ENCODE measurements at places on chromosomes 16 and 17.

DNA sequence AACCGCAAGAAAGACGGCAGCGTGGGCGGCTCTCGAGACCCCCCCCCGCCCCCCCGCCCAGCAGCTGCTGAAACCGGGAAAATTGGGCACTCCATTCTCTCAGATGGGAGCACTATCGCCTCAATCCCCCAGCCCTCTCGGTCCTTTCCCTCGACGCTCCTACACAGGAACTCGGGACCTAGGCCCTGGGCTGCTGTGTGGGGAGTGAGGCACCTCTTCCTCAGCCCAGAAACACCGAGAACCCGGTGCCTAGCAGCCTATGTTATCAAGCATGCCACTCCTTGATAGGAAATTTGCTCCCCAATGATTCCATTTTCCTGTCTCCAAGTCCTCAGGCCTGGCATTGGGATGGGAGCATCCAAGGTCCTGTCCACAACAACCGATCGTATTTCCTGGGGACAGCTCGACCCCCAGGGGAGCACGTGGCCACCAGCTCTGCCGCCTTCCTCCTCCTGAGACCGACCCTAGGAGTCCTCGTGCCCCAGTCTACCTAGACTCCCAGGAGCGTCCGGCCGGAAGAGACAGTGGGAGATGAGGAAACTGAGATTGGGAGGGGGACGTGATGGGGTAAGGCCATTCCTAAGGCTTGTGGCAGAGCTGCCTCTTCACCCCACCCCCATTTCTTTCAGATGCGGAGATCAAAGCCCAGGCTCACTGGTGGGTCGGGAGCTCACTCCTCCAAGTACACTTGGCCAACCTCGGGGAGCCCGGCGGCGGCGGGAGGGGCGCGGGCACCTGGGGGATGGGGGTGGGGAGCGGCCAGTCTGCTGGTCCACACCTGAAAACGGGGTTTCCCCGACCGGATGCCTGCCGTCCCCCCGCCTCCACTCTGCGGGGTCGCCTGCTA lies 17.5 kb upstream of the CBX8 start:
- DNase-seq = no peak

GRCh38 chr17:35713069-35713728 lies 18.2 kb upstream of the RASL10B start:
- no peak for DNase-seq

- DNase-seq = no peak
Observed at GRCh38 chr17:3712811-3713463, 10.8 kb upstream of the HASPIN start.

GRCh38 chr16:21598701-21599121 lies 666 bp upstream of the METTL9 start:
- DNase-seq = peak; percentile 43

- DNase-seq = no peak
Observed at GRCh38 chr17:3632287-3632686, 3.8 kb downstream of the SHPK start.

GRCh38 chr17:41061964-41062363 lies 2.0 kb upstream of the KRTAP2-3 start:
- no peak for DNase-seq

GRCh38 chr17:21454441-21454840 lies 78.3 kb downstream of the KCNJ12 start:
- DNase-seq = no peak

GRCh38 chr16:56513972-56514371 lies 5.9 kb downstream of the BBS2 start:
- DNase-seq = peak; percentile 84

- no peak for DNase-seq
Observed at GRCh38 chr17:61254904-61255303, 144.7 kb upstream of the TBX2 start.

- DNase-seq = no peak
Observed at GRCh38 chr16:55760310-55761001, 72.4 kb downstream of the CES1 start.

- DNase-seq = peak; percentile 50
Observed at GRCh38 chr16:69057400-69058378, 47.8 kb upstream of the HAS3 start.

All from NB4 (cell line).